ENCODE measurements at places on chromosomes 11 and 22.

DNA sequence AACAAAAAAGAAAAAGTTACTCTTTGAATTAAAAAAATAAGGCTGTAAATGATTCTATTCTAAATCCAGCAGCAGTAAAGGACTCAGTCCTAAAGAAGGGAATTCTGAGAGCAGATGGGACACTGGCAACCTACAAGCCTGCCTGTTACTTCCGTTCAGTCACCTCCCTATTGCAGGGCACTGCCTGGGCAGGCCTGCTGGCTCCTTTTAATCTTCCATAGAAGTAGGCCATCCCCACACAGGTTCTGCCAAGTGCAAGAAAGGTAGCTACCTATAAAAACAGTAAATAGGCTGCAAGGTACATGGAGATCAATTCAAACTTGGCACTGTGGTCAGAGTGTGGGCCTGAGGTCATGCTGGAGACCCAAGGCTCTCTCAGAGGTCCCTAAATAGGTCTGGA, 136.4 kb downstream of the TRIM44 start:
- DNase-seq: no peak

DNA sequence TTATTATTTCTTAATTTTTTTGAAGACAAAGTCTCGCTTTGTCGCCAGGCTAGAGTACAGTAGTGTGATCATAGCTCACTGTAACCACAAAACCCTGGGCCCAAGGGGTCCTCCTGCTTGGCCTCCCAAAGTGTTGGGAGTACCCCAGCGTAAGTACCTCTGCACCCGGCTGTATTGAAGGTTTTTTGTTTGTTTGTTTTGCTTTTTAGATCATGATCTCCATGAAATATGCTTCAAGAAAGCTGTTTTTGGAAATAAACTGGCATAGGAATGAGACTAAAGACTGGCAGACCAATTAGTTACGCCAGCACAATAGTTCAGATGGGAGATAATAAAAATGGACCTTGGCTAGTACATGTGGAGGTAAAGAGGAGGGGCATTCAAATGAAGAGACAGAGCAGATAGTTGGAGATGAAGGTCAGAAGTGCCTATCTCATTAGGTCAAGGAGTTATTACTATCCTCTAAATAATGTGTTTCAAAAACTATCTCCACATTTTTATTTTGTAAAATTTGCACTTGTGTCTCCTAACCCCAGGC, 4.1 kb upstream of the MRPL48 start:
- DNase-seq: no peak

DNA sequence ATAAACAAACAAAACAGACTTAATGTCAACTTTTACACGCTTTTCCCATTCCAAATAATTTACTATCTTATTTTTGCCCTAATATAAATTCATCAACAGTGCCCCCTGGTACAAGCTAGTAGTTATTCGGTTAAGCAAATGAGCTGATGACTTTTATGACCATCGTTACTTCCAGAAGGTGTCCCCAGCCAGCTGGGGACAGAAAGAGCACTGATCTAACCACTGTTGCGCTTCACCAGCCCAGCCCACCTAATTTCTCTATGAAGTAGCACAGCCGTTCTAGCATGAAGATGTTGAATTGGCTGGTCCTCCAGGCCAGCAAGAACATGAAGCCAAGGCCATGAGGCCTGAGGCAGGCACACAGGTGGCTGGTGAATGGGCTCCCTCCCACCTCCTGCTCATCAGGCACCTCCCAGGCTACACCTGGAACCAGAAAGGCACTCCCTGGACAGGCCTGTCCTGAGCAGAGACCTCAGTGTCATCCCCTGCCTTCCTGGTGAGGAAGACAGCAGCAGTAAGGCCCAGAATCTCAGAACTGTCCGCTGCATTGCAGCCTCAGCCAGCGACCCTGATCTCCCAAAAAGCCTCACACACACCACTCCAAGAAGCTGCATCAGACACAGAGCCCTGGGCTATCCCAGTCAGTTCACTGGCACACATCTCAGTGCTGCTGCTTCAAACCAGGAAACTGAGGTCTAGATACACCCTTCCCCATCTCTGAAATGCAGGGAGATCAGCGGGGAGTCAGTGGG, 12.9 kb downstream of the GNB1L start:
- no peak for DNase-seq

DNA sequence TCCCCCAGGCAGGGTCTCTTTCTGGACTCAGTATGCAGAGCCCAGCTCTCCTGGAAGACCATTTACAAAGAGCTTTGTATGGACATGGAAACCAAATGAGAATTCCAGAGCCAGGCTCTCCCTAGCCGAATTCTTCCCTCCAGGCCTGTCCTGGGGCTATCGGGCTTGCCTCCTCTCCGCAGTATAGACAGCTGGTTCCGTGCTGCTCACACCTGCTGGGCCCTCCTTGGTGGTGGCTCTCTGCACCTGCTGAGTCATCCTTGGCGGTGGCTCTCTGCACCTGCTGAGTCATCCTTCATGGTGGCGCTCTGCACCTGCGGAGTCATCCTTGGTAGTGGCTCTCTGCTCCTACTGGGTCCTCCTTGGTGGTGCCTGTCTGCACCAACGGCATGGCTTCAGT, 743.5 kb downstream of the BRD1 start:
- DNase-seq: no peak

GRCh38 chr11:67421430-67422031, 6.1 kb downstream of the CARNS1 start:
- no peak for DNase-seq

- DNase-seq: no peak
Observed at GRCh38 chr11:7655253-7656217, 17.8 kb downstream of the CYB5R2 start.

GRCh38 chr22:49011769-49012648, 815.7 kb downstream of the BRD1 start:
- DNase-seq: no peak

DNA sequence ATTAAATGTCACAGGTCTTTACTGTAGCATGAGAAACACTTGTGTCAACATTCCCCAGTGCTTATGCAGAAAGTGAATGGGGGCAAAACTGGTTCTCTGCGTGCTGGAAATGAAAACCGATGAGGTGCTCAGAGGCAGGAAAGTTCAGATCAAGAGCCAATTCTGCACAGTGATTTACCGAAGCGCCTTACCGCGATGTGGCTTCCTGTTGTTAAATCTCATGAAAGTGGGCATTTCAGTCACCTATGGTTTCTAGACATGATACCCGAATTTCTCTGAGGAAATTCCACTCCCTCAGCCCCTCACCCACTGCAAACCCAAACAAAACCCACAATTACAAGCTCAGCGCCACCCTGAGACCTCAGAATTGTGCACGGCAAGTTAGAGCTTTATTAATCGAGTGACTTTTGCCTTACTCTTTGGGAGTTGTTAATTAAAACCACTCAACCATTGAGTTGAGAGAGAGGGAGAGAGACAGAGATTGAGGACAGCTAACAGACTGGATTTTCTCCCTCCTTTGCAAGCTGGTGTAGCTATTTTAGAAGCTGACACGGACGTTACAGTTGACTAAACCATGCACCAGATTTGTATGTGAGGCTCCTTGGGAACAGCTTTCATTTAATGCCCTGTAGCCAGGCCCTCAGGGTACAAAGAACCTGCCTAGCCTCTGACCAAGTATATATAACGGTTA, 196.4 kb downstream of the DBX1 start:
- no peak for DNase-seq

- no peak for DNase-seq
Observed at GRCh38 chr22:24593836-24594568, 1.1 kb upstream of the LRRC75B start.

GRCh38 chr11:116309446-116309845, 463.3 kb downstream of the BUD13 start:
- no peak for DNase-seq

DNA sequence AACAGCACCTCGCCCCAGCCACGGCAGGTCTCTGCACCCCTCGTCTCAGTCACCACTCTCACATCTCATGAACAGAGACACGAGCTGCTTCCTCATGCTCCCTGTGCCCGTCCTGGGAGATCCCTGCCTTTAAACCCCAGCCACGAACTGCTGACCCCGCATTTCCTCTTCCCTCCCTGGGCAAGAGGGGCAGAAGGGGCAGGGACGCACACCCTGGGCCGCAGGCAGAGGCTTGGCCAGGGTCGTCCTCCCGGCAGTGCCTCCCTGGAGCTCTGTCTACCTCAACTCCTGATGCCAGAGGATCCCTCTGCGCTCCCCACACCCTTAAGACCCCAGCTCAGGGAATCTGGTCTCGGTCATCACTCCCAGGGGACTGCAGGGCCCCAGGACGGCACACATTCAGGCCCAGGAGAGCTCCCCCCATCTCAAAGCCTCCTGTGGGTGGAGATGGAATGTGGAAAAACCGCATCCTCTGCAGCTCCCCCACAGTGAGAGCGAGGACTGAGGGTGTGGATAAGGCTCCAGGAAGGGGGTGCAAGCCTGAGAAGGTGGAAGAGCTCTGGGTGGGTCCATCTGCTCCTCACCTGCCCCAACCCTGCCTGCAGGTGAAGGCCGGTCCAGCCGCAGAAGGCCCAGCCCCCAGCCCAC, 1.2 kb downstream of the BID start:
- DNase-seq: no peak

DNA sequence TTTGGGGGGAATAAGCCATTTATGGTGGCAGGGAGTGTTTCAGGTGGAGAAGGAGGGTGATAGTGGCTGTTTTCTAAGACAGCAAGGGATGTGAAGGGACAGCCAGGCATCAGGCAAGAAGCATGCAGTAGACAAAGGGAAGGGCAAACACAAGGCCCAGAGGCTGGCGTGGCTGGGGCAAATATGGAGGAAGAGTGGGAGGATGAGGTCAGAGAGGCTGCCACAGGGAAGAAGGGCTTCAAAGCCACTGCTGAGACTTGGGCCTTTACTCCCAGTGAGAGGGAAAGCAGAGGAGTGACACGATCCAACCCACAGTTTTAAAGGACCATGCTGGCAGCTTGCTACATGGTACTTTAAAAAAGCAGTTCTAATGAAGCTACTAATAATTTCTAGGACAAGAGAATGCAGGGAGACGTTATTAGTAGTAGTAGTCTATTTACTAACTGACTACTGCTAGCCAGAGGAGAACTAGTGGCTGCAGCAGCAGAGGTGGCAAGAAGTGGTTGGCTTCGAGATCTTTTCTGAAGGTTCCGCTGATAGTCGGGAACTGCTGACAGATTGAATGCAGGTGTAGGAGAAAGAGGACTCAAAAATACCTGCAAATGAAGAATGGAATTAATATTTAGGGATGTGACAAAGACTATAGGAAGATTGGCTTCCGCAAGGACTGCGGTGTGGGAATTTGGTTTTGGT, 13.7 kb downstream of the KMT5B start:
- no peak for DNase-seq

DNA sequence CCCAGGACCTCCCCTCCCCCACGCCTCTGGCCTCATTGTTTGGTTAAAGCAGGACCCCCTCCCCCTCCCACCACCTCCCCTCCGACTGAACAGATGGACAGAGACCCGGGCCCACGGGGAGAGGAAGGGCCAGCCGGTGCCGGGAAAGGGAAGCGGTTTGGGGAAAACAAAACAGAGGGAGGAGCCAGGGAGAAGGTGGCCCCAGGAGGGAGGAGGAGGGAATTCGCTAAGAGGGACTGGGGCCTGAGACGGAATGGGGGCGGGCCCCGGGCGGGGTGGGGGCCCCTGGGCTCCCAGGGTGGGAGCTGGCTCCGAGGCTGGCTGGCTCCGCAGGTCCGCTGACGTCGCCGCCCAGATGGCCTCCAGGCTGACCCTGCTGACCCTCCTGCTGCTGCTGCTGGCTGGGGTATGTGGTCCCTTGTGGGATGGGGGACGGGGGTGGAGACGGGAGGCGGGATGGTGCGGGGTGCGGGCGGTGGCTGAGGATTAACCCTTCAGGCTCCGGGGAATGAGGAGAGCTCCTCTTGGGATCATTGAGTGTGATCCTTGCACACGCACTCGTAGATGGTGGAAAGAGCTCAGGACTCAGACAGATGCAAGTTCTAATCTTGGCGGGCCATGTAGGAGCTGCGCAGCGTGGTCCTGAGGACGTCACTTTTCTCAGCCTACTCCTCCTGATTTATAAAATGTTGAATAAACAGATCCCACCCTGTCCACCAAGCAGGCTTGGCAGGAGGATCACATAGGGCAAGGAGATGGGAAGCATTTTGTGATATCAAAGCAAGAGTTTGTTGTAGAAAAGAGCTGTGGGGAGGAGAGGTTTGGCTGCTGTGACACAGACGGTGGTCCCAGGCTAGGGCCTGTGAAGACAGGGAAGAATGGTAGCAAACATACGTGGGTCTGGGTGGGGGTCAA, 688 bp downstream of the SERPING1 start:
- no peak for DNase-seq

DNA sequence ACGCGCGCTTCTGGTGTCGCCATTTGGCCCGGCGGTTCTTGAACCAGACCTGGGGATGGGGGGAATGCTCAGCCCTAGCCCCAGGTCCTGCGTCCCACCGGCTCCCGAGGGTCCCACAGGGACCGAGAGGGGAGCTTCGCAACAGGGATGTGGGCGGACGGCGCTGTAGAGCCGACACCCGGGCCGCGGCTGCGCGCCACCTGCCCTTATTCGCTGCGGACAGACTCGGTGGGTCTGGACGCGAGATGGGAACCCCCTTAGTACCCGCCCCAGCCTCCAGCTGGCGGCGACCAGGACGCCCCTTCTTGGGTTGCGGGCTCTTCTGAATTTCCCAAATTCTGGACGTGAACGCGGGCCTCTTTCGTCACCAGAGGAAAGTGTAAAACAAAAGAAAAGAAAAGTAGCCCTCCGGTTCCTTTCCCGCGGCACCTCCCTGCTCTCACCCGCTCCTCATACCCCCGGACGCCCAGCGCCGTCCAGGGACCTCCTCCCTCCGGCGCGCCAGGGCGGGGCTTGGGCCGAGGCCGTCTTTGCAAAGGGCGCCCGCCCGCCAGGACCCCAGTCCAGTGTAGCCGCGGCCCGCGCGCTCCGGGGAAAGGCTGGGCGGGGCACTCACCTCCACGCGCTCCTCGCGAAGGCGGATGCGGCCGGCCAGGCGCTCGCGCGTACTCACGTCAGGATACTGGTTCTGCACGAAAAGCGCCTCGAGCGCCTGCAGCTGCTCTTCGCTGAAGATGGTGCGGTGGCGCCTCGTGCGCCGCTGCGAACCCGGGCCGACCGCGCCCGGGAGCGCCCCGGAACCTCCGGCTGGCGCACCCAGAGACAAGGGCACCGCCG, 827 bp downstream of the GSC2 start:
- DNase-seq: peak; percentile 51

DNA sequence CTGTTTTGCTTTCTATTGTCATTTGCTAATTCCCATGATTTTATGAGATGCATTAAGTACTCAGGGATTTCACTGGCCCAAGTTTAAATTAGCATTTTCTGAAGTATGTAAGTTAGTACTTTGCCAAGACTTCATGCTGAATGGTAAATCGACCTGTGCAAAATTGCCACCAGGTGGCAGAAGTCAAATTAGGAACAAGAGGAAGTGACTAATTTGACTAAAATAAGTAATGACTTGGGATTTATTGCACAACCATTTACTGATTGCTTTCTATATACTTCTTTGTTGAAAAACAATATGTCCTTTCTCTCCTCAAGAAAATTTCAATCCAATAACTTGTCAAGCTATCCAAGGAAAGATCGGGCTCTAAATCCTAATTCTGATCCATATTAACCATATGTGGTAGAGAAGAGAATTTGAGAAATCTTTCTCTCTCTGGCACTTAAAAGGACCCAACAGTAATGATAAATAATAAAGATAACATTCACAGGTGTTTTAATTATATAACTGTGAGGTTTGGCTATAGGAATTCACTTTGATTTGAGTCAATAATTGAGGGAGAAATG, 253.7 kb upstream of the CHORDC1 start:
- peak; percentile 11 for DNase-seq

Data from activated naive CD4-positive, alpha-beta T cell treated with Interleukin-2 at 50 U/mL for 16 hours (primary cell).